Activated CD8-positive, alpha-beta memory T cell treated with anti-CD3 and anti-CD28 coated beads, Interleukin-2, amount 10 ng/mL, durations not matched to agents 7 days and 5 days (primary cell): ENCODE measurements at places on chromosomes 5 and 9.
A peak's percentile ranks its signal among the peaks of the same experiment; 100 is the strongest.

DNA sequence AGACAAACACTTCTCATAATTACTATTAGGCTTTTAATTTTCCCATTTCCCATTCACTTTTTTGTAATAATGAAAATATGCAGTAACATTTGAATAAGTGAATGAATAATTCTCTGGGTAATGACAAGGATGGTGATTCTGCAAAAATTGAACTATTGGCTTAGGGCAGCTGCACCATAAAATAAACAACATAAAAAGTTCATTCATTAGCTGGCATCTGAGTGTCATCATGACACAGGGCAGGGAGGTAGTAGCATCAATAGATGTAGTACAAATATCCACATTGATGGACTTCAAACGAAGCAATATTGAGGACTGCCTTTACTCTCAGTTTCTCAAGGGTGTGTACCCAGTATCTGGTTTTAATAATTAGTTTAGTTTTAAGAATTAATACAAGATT is 4.9 kb downstream of the MEGF10 start:
- H3K27ac ChIP-seq = no peak overlapping the region
- H3K36me3 ChIP-seq = no peaks in the 10 kb centered on the region
- H3K27me3 ChIP-seq = peaks cover 62% of the 10 kb centered on the region
- H3K4me1 ChIP-seq = no peaks in the 10 kb centered on the region
- DNase-seq = no peak
- H3K4me3 ChIP-seq = no peak overlapping the region

DNA sequence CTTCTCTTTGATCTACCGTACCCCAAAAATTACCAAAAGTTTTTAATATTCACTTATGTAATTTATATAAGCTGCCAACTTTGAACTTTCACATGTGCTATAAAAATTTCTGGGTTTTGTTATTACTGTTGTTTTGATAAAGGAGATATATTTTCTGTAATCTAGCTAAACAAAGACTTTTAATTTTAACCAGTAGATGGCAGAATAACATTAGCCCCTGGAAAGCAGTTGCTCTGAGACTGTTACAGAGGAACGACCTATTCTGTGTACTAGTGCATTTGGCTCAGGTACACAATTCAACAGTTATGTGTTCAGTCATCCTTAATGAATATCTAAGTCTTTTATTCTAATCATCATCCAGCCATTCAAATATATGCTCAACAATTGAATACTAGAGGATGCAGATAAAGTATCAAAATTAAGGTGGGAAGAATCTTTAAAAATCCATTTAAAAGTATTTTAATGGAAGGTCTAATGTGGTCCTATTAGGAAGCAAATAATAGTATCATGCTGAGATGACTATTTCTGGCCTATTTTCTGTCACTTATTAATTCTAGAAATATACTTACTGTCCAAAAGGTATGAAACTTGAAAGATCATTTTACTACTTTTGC is 8.6 kb downstream of the KLHL9 start:
- H3K4me1 ChIP-seq = peaks cover 33% of the 10 kb centered on the region
- no peak overlapping the region for H3K27ac ChIP-seq
- DNase-seq = no peak
- H3K27me3 ChIP-seq = no peaks in the 10 kb centered on the region
- peaks cover 37% of the 10 kb centered on the region for H3K36me3 ChIP-seq

- no peak for DNase-seq
- H3K4me3 ChIP-seq = no peak overlapping the region
- no peaks in the 10 kb centered on the region for H3K36me3 ChIP-seq
- no peak overlapping the region for H3K27ac ChIP-seq
Observed at GRCh38 chr5:54002779-54003178, 307.6 kb downstream of the ARL15 start.

- no peak overlapping the region for H3K4me3 ChIP-seq
- no peak overlapping the region for H3K27ac ChIP-seq
- DNase-seq = no peak
- no peaks in the 10 kb centered on the region for H3K27me3 ChIP-seq
- H3K4me1 ChIP-seq = no peaks in the 10 kb centered on the region
Observed at GRCh38 chr5:139051392-139051791, 146.8 kb downstream of the SIL1 start.

GRCh38 chr9:99336005-99336404 is 113.9 kb downstream of the SEC61B start:
- H3K4me3 ChIP-seq = no peak overlapping the region
- H3K4me1 ChIP-seq = peaks cover 14% of the 10 kb centered on the region
- H3K27ac ChIP-seq = no peak overlapping the region
- peaks cover 36% of the 10 kb centered on the region for H3K27me3 ChIP-seq

- H3K4me1 ChIP-seq = peaks cover 43% of the 10 kb centered on the region
- H3K27me3 ChIP-seq = no peaks in the 10 kb centered on the region
- DNase-seq = no peak
- peak overlapping the region; percentile 99 for H3K27ac ChIP-seq
- H3K36me3 ChIP-seq = peaks cover 18% of the 10 kb centered on the region
Observed at GRCh38 chr5:159208514-159209437, 577 bp downstream of the RNF145 start.

DNA sequence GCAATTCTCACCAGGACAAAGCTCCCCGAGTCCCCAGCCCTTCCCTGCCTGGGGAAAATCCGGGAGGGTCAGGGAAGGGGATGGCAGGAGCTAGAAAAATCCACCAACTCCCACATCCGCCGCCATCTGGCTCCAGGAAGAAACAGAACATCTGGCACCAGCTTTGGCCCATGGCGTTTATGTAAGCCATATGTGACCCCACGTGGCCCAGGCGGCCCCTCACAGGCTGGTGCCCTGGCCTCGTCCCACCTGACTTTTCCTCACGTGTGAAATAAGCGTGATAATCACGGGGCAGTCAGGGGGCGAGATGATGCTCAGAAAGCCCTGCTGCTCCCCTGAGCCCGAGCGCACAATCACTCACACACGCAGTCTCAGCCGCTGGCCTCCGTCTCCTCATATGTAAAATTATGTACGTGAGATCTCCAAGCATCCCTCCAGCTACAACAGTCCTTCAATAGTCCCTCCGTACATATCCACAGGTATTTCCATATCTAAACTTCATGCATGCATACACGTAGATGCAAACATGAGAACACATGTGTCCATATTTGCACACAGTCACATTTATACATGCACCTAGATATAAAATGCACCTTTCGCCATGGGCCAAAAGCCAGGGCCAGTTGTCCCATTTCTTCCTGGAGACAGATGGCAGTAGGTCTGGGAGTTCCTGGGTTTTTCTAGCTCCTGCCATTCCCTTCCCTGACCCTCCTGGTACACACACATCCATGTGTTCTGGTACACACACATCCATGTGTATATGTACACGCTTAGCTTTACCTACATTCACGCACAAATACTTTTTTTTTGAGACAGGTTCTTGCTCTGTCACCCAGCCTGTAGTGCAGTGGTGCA is 28.9 kb downstream of the PLPP7 start:
- H3K36me3 ChIP-seq = no peaks in the 10 kb centered on the region
- H3K4me3 ChIP-seq = no peak overlapping the region
- no peaks in the 10 kb centered on the region for H3K27me3 ChIP-seq
- H3K27ac ChIP-seq = no peak overlapping the region

DNA sequence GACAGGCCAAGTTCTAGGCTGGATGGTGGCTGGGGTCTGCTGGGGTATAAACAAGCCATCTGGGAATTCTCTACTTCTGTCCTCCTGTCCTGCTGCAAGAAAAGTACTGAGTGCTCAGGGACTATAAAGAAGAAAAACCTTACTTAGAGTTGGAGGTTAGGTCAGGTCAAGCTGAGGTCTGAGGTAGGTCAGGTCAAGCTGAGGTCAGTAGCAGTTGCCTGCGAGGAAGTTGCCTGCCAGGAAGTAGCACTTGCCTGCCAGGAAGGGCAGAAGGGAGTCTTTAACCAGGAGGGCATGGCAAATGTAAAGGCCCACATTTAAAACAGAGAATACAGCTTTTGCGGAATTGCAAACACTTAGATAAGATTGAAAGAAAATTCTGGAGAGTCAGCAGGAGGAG is 51.3 kb upstream of the PRLR start:
- H3K36me3 ChIP-seq = no peaks in the 10 kb centered on the region
- peaks cover 13% of the 10 kb centered on the region for H3K27me3 ChIP-seq
- DNase-seq = no peak
- H3K4me1 ChIP-seq = no peaks in the 10 kb centered on the region

DNA sequence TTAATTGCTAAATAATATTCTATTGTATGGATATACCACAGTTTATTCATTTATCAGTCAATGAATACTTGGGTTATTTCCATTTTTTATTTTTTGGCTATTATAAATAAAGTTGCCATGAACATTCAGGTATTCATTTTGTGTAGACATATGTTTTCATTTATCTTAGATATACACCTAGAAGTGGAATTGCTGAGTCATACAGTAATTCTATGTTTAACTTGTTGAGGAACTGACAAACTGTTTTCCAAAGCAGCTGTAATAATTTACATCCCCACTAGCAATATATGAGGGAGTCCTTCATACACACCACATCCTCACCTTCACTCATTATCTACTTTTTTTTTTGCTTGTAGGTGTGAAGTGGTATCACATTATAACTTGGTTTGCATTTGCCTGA is 123.6 kb downstream of the FBN2 start:
- DNase-seq = no peak
- H3K27me3 ChIP-seq = no peaks in the 10 kb centered on the region
- H3K27ac ChIP-seq = no peak overlapping the region
- H3K4me1 ChIP-seq = no peaks in the 10 kb centered on the region
- H3K4me3 ChIP-seq = no peak overlapping the region
- no peaks in the 10 kb centered on the region for H3K36me3 ChIP-seq

GRCh38 chr5:106454651-106455415 is 1215.9 kb downstream of the EFNA5 start:
- DNase-seq = no peak
- no peaks in the 10 kb centered on the region for H3K36me3 ChIP-seq
- no peak overlapping the region for H3K27ac ChIP-seq

DNA sequence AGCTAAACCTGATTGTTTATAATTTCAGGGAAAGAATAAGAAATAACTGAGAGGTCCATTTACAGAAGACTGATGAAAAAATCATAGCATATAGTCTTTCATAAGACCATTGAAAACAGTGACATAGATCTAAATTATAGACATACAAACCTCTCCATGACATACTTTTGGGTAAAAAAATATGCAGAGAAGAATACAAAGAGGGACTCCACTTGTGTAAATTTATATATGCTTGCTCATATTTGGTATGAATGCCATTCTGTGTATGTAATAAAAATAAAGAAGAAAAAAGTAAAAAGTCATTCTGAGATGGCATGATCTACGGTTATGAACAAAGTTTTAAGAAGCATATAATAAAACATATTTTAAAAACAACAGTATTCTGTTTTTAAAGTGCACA is 310.7 kb downstream of the ASTN2 start:
- H3K4me3 ChIP-seq = no peak overlapping the region
- no peaks in the 10 kb centered on the region for H3K36me3 ChIP-seq
- DNase-seq = no peak
- no peaks in the 10 kb centered on the region for H3K27me3 ChIP-seq

DNA sequence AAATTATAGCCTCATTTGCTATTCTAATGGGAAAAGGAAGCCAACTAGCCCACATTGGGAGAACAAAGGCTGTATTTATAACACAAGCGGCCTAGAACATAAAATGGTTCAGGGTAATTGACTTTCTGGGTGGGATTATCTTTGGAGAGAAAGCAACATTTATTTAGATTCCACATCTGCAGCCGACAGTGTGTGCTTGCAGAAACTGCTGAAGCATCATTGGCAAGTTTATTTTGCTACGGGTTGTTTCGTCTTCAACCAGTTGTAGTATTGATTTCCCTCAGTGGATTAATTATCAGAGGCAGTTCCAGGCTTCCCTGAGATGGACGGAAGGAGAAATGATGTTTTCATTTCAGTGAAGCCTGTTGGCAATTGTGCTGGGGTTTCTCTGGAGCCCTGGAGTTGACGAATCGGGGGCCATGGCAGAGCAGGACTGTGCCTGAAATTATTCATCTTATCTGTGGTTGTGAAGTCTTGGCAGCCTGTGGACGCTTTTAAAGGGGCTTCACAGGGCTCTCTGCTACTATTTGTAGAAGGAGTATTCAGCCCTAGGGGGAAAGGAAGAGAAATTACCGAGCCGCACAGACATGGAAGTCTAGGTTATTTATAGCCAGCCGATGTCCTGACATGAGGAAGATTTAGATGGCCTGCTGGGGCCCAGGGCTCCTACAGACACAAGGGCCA is 290.6 kb upstream of the IRX4 start:
- no peaks in the 10 kb centered on the region for H3K36me3 ChIP-seq
- DNase-seq = no peak
- no peaks in the 10 kb centered on the region for H3K4me1 ChIP-seq
- no peaks in the 10 kb centered on the region for H3K27me3 ChIP-seq
- no peak overlapping the region for H3K27ac ChIP-seq

- no peak overlapping the region for H3K4me3 ChIP-seq
- no peaks in the 10 kb centered on the region for H3K27me3 ChIP-seq
- no peak for DNase-seq
- no peak overlapping the region for H3K27ac ChIP-seq
Observed at GRCh38 chr5:11658376-11658775, 245.9 kb downstream of the CTNND2 start.

GRCh38 chr5:7094626-7095025 is 301.3 kb upstream of the ADCY2 start:
- DNase-seq = no peak
- H3K27me3 ChIP-seq = no peaks in the 10 kb centered on the region
- no peaks in the 10 kb centered on the region for H3K4me1 ChIP-seq
- no peak overlapping the region for H3K4me3 ChIP-seq
- H3K36me3 ChIP-seq = no peaks in the 10 kb centered on the region

DNA sequence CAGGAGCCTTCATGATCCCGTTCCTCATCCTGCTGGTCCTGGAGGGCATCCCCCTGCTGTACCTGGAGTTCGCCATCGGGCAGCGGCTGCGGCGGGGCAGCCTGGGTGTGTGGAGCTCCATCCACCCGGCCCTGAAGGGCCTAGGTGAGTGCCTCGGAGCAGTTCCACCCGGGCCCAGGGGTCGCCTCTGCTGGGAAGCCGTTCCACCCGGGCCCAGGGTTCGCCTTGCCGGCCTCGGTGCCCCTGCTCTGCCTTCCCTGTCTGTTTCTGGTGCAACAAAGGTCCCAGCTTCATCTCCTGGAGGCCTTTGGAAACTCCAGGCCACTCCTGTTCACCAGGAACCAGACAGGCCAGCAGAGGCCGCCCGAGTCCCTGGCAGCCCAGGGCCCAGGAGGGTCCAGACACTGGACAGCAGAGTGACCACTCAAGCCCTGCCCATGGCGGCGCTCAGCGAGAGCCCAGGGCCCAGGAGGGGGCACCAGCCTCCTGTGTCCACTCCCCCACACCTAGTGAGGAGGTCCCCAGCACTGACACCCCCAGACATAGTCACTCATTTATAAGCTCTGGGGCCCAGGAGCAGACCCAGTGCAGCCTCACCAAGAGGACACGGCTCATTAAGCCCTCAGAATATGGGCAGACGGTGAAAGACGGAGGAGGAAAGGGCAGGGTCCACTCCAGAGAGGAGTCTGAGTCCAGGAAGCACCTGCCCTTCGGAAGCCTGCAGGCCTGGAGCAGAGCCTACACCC is 7.5 kb downstream of the SLC6A19 start:
- no peaks in the 10 kb centered on the region for H3K4me1 ChIP-seq
- H3K36me3 ChIP-seq = no peaks in the 10 kb centered on the region
- H3K4me3 ChIP-seq = no peak overlapping the region
- no peak for DNase-seq
- no peak overlapping the region for H3K27ac ChIP-seq
